ENCODE measurements at places on chromosomes 3 and 15. TPM values are rescaled to one million over a fixed set of nuclear protein-coding genes. Genes with fewer than 3 reads are reported as not detected.

GRCh38 chr3:42527368-42527917 is 25.0 kb downstream of the VIPR1 start:
- DNase-seq: no peak

The GNB4 gene
- total RNA-seq: 18.2 TPM

GRCh38 chr3:181253796-181254195 is 264.3 kb upstream of the DNAJC19 start:
- DNase-seq: no peak

DNA sequence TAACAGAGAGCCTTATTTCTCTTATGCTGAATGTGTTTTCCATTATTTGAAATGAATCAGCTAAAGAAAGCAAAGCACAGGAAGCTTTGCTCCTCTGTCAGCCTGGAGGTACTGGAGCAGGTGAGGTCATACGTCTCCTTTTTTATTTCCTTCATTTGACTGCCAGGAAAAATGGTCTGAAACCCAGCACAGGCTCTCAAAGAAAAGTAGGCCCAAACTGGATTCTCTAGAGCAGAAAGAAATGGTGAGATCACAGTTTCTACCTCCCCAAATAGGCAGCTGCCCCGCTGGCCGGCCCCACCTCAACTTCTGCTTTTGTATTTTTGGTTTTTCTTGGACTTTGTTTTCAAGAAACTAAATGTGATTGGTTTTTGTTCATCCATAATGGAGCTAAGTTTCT is 95.1 kb downstream of the RPL39L start:
- no peak for DNase-seq

The ADAMTS7 gene
- 21.4 TPM for total RNA-seq

- DNase-seq: no peak
These were observed 259.3 kb downstream of the MAGI1 start for GRCh38 chr3:65779390-65779789.

GRCh38 chr15:90864507-90864906 is 3.9 kb upstream of the FURIN start:
- no peak for DNase-seq
